ENCODE measurements at places on chromosomes 1 and 21.

DNA sequence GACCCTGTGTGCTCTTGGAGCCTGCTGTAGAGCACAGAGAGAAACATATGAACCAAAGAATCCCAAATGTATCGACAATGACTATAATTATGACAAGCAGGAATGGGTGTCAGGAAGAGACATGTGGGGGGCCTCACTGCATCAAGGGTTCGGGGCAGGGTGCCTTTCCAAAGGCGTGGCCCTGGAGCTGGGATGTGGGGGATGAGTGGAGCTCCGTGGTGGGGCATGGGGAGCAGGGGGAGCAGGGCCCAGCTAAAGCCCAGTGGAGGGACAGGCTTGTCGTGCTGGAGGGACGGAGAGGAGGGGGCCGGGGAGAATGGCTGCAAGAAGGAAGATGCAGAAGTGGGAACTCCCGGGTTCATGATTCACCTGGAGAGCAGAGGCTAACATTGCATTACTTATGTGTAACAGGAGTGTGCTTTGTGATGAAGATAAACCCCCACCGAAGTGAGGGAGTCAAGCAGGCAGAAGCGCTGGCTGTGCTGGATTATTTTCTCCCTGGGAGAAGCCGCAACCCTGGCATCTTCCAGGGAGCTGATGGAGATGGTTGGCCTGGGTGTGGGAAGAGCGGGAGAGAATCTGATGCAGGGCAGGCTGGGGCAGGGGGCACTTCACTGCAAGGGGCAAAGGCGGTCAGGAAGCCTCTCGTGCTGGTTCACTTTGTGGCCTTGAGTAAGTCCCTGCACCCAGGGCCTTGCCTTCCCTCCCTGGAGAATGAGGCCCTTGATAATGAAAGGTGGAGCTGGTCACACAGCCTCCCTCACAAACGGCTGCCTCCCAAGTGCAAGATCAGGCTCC, 124.6 kb upstream of the RUNX3 start:
- DNase-seq: no peak

- DNase-seq: no peak
Measured at GRCh38 chr1:83756984-83757717, 241.8 kb downstream of the TTLL7 start.

DNA sequence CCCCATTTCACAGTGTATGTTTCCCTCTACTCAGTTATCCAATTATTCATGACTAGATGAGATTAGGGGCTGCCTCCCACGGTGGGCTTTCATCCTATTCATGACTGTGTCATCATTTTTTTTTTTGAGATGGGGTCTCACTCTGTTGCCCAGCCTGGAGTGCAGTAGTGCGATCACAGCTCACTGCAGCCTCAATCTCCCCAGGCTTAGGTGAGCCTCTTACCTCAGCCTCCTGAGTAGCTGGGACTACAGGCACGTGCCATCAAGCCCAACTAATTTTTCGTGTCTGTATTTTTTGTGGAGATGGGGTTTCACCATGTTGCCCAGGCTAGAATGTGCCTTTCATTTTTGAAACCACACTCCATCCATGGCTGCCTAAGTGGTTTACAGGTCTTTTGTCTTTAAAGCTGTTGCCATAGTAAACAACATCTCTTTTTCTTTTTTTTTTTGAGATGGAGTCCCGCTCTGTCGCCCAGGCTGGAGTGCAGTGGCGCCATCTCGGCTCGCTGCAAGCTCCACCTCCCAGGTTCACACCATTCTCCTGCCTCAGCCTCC, 60.0 kb downstream of the PIK3CD start:
- DNase-seq: no peak

- DNase-seq: no peak
Measured at GRCh38 chr1:39173995-39174380, 30.5 kb upstream of the MACF1 start.

GRCh38 chr1:109762821-109763645, 690 bp downstream of the EPS8L3 start:
- DNase-seq: peak; percentile 52
